HCEC 1CT (cell line): ENCODE measurements at places on chromosomes 5 and 9.

GRCh38 chr9:78101247-78101646, 69.6 kb upstream of the GNAQ start:
- DNase-seq, result no peak

GRCh38 chr5:97629276-97629675, 446.2 kb upstream of the RIOK2 start:
- peak; percentile 77 for DNase-seq

- no peak for DNase-seq
Observed at GRCh38 chr5:93452255-93452654, 128.8 kb downstream of the NR2F1-AS1 start.

GRCh38 chr5:73917433-73917832, 291.4 kb downstream of the ARHGEF28 start:
- DNase-seq, result no peak

DNA sequence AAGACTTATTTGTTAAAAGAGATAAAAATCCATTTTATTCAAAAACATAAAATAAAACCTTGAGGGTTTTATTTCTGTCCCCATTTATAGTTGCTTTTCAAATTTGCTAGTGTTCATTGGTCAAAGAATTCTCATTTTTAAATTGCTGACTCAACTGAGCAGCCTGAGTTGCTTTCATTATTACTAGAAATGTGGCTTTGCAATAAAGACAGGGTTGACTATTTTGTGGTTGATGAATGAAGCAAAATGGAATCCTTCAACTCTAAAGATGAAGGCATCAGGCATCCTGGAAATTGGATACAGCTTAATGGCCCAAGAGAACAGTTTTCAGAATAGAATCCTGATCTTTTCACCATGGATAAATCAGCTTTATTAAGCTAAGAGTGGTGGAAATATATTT, 23.9 kb upstream of the PPP3R2 start:
- no peak for DNase-seq

- DNase-seq, result no peak
Observed at GRCh38 chr9:27282269-27282668, 14.7 kb downstream of the EQTN start.

DNA sequence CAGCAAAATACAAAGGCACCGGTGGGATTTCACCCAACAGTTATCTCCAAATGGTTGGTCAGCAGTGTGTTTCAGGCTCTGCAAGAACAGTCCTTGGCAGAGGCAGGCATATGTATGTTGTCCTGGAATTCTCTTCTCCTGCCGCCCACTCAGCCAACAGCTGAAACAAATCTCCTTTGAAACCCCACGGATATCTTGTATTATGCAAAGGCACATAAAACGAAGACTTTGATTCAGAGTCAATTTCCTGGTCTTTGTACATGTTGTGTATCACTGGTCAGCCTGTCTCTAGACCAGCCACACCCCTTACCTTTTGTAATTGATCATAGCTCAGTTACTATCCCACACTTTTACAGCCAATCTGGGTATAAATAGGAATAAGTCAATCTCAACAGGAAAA, 29.2 kb downstream of the FREM1 start:
- no peak for DNase-seq

GRCh38 chr5:64680289-64680688, 10.0 kb upstream of the SHISAL2B start:
- DNase-seq, result peak; percentile 34

- DNase-seq, result no peak
Observed at GRCh38 chr5:177605667-177606066, 5.7 kb downstream of the B4GALT7 start.

DNA sequence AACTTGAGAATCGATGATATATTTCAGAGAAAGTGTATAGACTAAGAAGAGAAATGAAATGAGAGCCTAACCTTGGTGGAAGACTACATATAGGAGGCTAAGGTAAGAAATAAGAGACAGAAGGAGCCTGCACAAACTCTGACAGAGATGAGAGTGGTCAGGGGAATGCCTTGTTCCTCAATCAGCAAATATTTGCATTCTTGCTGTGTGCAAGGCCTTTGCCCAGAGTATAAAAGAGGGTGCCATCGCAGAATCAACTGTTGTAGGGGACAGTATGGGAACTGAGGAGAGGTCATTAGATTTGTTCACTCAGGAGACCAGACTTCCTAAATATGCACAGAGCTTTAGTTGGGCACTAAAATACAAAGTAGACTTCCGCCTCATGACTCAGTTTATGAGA, 137.2 kb downstream of the ATG10 start:
- DNase-seq, result no peak

- no peak for DNase-seq
Observed at GRCh38 chr5:95102080-95102479, 182.8 kb downstream of the MCTP1 start.

- peak; percentile 63 for DNase-seq
Observed at GRCh38 chr5:672329-673160, 20.6 kb downstream of the TPPP start.

- DNase-seq, result peak; percentile 90
Observed at GRCh38 chr5:140261403-140262171, 41.3 kb downstream of the PFDN1 start.

- DNase-seq, result peak; percentile 54
Observed at GRCh38 chr9:87102126-87102525, 154.8 kb upstream of the GAS1 start.

DNA sequence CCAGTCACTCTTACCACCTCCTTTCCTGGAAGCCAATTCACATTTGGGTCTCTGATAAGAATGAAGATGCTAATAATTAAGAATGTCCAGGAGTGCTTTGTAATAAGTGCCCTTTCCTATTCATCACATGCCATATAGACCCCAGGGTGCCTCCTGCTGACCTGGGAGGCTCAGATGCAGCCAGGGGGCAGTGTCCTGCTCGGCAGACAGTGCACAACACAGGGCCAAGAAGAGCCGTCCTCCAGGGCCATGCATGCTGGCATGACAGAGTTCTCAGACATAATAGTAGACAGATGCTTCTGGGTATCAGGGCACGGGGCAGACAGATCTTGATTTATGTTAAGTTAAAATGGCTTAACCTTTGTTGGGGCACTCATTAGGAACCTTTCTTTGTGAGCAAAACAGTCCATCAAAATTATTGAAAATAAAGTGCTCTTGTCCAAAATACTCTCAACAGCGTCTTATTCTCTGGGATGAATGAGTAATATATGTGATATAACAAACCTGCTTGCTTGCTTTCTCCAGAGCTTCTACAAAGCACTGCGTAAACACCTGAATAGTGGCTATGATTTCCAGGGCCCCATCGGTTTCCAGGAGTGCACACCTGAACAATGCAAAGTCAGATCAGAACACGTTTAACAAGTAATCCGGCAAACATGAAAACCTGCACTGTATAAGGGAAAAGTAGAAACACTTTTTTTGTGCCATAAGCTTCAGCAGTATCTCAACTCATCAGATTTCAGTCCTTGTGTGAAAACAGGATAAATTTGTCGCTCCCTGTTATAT, 192.7 kb downstream of the FANCC start:
- no peak for DNase-seq

- no peak for DNase-seq
Observed at GRCh38 chr9:31119890-31120454, 1264.5 kb upstream of the ACO1 start.

- DNase-seq, result no peak
Observed at GRCh38 chr5:98460536-98460935, 312.9 kb upstream of the RGMB start.

DNA sequence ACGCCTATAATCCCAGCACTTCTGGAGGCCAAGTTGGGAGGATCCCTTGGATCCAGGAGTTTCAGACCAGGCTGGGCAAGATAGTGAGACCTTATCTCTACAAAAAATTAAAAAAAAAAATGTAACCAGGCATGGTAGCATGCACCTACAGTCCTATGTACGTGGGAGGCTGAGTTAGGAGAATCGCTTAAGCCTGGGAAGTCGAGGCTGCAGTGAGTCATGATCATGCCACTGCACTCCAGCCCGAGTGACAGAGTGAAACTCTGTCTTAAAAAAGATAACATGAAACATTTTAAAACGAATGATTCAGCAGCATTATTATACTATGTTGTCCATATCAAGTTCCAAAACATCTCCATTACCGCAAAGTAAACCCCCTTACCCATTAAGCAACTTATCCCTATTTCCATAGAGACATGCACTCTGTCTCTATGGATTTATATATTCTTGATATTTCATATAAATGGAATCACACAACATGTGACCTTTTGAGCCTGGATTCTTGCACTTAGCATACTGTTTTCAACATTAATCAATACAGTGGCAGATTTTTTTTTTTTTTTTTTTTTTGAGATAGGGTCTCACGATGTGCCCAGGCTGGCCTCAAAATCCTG, 56.9 kb upstream of the MTMR12 start:
- no peak for DNase-seq

GRCh38 chr5:157912621-157913325, 53.8 kb upstream of the CLINT1 start:
- no peak for DNase-seq
